ENCODE measurements at places on chromosomes 11 and 22.

GRCh38 chr11:68948935-68949334 is 31.9 kb downstream of the MRGPRD start:
- DNase-seq: no peak

- DNase-seq: no peak
Measured at GRCh38 chr11:34223021-34223813, 117.8 kb downstream of the NAT10 start.

DNA sequence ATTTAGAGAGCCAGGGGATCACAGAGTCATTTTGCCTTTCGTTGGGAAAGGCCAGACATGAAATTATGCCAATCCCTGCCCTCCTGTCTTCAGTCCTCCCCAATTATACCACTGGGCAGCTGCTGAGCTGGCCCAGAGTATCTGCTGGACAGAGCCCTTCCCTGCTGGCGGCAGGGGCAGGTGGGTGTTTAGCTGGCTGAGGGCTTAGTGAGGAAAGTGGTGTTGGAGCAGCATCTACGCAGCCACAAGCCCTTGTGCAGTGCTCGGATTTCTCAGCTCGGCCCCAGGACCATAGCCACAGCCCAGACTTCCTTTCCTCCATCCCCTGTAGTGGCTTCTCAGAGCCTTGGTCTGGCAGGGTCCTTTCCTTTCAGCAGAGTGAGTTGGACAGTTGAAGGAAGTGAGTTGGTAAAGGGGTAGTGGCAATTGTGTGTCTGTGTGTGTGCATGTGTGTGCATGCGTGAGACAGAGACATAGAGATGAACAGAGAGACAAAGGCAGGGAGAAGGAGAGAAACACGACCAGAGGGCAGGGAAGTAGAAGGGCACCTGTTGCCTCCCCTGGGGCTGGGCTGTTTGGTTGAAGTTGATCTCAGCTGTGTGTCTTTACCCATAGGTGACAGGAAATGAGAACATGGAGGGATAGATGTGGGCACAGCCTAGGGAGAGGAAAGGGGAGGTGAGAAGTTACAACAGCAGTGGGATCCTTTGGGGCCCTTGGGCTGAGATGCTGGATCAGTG is 66.2 kb downstream of the GRIK4 start:
- DNase-seq: no peak

GRCh38 chr11:28877340-28877739 is 769.2 kb downstream of the METTL15 start:
- no peak for DNase-seq

DNA sequence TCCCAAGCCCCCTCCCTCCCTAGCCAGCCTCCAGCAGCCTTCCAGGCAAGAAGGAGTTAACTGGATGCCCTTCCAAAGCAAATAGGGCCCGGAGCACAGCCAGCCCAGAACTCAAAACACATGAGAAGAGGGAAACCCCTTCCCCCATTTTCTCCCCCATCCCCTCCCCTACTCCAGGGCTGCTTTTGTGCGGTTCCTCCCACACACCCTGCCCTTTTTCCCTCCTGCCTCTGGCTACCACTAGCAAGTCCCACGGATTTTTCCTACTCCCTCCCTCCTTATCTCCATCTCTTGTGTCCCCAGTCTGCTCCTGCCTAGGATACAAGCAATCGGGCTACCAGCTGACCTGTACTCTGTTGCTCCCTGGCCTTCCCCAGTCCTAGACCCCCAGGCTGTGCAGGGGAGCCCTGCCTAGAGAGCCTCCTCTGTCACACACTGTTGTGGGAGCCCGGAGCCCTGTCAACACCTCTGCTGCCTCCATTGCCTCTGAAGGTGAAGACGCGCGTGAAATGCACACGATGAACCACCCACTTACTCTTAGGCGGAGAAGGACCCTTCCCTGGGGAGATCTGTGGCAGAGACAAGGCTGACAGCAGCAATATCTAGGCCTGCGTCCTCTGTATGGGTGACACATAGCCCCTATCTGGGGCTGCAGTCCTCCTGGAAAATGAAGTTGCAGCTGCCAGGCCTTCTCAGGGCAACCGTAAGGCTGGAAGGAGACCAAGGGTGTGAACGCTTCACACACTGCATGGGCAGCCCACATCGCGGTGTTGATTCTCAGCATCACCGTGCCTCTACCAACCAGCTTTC is 282.8 kb downstream of the MN1 start:
- no peak for DNase-seq

- DNase-seq: no peak
Measured at GRCh38 chr11:110968348-110969062, 256.3 kb upstream of the ARHGAP20 start.

GRCh38 chr11:129769059-129769458 is 46.6 kb upstream of the TMEM45B start:
- no peak for DNase-seq
